ENCODE measurements at places on chromosomes 11 and 22.

DNA sequence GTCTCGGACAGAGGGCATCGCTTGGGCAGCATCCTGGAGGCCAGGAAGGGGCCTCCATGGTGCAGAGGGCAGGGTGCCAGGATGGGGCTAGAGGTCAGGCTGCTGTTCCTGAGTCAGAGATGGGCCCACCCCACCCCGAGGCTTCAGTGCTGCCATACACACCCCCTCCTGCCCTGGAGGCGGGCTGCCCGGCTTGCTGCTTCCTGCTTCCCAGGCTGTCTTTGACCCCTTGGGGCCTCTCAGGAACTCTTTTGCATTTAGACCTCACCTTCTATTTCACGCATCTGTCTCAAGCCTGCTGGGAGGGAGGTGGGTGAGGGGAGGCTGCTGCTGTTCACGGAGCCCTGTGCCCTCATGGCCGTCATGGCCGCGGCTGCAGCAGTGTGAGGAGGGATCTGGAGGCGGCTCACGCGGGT, 6.6 kb upstream of the GRAMD4 start:
- no peak for DNase-seq

DNA sequence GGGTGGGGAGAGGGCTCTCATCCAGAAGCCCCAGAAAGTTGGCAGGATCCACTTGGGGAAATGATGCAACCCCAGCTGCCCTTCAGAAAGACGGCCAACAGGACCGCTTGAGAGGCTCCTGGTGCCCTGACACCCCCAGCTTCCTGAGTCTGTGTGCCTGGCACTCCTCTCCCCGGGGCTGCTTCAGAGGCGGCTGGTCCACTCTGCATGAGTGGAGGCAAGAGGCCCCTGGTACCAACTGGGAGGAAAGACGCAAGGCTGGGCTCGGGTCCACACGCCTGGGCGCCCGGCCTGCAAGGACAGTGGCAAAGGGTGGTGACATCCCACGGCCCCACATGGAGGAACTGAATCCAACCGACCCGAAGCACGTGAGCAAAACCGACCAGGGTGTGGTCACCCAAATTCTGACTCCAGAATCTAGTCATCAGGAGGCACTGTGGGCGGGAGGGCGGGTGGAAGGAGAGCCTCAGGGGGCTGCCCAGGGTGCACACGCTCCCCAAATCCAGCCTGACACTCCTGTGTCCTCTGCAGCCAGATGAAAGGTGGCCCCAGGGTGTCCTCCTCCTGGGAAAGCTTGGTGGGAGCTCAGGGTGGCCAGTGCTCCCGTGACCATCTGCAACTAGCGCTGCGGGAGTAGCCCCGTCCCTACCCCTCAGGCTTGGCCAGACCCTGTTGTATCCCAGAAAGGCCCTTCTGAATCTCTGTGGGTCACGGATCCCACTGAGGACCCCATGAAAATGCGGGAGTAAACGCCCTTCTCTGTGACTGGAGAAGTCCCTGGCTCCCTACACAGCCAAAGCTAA, 3.7 kb downstream of the RNH1 start:
- no peak for DNase-seq

- DNase-seq = no peak
These were observed 7.4 kb upstream of the SCGB1D4 start for GRCh38 chr11:62306227-62306626.

DNA sequence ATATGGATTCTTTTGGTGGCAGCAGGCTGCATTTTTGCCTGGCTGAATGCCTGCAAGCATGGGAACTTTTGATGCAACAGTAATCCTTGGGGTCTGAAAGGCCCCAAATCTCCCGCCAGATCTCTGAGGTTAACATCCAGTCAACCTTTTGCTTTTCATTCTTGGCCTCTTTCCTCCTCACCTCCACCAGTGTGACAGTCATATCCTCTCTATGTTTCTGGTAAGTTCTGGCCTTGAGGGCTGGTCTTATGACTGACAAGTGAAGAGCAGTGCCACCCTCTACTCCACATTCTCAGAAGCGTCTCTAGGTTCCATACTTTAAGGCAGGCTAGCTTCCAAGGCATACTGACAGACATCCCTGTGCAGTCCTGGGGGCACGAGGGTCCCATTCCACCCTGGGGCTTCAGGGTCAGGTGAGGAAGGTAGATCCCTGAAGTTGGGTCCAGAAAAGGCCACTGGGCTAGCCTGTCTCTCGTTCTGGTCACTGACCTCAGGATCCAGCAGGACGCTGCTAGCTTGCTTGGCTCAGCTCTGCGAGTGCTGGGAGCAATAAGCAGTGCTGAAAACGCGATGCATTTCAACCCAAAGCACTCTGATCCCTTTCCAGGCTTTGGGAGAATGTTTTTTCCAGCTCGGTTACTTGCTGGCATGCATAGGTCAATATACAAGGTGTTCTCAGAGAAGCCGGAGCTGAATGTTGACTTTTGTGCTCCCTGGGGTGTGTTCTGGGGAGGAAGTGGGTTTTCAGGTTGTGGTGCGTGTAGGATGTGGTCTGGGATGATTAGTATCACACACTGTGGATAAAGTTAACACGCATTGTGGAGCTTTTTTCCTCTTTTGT, 75.2 kb downstream of the PTPRJ start:
- peak; percentile 46 for DNase-seq

DNA sequence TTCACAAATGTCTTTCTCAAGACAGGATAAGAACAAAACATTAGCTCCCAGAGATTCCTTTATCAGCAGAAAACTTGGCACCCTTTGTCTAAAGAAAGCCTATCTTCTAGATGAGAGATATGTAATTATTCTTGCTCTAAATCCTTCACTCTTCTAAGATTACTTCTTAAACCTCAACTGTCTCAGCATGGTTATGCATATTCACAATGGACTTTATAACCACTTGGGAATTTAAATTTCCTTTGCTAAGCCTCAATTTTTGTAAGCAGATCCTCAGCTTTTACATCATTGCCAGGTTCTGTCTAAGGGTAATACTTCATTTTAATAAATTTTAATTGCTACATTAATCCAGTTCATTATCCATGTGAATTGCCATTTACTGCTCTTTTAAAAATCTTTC, 433.6 kb upstream of the DDI1 start:
- DNase-seq = no peak

DNA sequence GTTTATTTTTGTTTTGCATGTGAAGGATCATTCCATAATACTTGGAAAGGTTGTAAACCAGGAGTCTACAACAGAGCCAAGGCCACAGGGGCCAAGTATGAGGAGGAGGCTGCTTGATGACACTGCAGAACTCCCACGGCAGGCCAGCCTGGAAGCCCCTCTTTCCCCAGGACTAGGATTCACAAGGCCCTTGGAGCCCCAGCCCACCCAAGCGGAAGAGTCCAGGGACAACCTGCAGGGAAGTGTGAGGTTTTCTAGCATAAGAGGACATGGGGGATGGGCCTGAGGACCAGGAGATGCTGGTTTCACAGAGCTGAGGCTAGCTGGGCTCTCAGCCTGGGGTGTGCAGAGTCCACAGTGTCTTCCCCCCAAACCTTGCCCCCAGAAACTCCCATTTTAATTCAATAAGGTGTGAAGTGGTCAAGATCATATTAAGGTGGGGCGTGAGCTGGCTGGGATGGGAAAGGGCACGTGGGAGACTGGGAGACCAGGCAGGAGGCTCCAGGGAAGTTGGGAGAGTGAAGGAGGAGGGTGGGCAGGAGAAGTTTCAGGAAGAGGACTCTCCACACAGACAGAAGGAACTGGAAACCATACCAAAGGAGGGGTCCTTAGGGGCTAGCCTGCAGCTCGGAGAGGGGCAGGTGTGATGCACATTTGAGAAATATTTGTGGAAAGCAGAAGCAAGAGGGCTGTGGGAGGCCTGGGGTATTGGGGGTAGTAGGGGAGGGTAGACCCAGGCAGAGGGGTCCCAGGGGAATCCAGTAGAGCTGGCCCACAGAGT, 12.4 kb downstream of the GNAZ start:
- no peak for DNase-seq

GRCh38 chr11:35330931-35331330, 88.4 kb downstream of the SLC1A2 start:
- peak; percentile 41 for DNase-seq

DNA sequence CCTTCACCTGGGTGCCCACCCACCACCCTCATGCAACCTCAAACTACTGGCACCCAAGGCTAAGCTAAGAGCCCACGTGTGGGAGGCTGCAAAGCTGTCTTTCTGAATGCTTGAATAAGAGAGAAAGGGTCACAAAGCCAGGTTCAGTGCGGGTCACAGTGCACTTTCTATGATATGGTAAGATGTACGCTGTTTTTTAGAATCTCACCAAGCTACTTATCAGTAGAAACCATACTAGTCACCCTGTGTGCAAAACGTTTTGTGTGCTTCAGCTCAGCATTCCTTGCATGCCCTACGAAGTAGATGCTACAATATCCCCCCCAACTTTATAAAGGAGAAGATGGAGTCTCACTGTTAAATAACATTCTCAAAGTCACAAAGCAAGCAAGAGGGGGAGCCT, 14.9 kb downstream of the P2RX3 start:
- DNase-seq = no peak

DNA sequence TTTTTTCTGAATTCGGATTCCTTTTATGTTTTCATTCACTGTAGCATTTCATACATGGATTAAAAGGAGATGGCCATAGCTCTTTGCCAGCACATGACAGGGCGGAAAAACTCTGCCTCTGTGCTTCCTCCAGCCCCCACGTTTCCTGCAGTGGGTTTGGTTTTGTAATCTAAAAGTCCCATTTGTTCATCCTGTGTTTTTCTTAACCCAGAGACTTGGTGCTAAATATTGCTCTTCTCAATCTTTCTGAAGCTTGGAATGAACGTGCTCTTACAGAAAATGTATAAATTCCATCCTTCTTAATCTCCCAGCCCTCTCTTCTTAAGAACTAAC, 89.9 kb downstream of the PPP6R3 start:
- DNase-seq = no peak

DNA sequence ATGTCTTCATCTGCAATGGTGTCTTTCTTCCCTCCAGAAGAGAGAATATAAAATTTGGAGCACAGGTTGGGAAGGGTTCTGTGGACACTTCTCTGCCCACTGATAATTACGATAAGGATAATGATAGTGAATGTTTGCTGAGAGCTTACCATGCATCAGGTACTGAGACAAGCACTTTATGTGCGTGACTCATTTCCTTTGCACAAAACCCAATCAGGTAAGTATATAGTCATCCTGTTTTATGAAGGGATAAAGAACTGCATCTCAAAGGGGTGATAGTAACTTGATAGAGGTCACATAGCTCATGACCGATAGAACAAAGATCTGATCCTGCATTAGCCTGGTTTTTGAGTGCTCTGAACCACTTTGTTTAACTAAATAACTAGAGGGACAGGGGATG, 9.4 kb downstream of the DRD2 start:
- no peak for DNase-seq

DNA sequence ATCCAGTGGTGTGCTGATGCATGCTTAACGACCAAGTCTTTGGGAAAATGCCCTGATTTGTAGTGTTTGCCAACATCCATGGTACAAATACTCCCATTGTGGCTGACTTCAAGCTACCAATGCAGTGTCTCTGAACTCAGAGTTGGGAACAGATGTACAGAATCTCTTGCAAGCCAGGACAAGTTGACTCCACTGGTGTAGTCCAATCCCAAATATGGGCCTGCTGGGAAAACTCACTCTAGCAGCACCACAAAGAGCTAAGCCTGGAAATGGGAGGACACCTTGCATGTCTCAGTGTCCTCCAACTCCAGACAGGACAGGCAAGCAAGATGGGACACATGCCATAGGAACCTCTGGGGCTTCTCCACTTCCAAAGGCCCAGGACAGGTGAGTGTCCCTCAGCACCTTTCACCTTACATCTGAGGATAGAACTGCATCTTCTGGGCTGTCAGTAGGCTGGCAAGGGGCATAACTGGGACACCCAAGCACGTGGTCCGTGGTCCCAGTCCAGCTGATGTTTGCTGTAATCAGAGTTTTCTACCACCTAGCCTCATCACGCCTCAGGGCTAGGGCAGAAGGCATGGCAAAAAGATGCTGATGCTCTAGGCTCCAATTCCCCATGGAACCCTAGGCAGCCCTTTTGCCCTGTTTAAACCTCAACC, 6.5 kb downstream of the LMO1 start:
- no peak for DNase-seq

GRCh38 chr11:2838091-2838490, 47.5 kb downstream of the CDKN1C start:
- DNase-seq = no peak

DNA sequence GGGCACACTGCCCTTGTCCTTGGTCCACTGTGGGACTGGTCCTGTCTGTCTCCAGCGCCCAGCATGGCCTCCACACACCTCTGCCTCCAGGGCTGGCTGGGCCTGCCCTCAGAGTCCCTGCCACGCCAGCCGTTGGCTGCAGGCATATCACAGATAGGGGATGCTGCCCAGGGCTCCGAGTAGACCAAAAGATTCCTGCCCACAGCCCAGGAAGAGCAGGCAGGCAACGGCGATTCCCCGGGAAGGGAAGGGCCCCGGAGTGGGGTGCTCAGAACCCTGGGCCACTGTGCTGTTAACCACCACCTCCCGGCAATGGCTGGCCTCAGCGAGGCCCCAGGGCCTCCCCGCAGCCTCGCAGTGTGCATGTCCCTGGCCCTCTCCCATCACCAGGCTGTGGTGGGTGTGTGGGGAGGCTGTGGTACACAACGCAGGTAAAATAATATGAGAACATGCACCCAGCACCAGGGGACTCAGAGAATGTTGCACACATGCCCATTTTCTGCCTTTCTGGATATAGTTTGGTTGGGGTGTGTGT, 2.2 kb downstream of the IFITM5 start:
- DNase-seq = no peak

DNA sequence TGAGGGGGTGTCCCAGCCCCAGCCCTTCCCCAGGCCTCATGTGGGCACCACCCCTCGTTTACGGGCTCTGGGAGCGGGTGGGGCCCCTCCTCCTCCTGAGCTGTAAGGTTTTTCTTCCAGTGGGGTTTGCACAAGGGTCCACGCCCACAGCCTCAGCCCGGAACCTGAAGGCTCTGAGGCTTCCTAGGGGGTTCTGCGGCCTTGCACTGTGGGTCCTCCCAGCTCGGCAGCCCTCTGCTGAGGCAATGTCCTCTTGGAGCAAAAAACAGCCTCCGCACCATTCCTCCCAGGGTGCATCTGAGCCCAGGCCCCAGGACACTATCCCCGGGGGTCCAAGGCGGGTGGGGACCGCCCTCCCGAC, 14.1 kb downstream of the H19 start:
- DNase-seq = no peak

- no peak for DNase-seq
These were observed 710 bp downstream of the DERL3 start for GRCh38 chr22:23837911-23838680.

DNA sequence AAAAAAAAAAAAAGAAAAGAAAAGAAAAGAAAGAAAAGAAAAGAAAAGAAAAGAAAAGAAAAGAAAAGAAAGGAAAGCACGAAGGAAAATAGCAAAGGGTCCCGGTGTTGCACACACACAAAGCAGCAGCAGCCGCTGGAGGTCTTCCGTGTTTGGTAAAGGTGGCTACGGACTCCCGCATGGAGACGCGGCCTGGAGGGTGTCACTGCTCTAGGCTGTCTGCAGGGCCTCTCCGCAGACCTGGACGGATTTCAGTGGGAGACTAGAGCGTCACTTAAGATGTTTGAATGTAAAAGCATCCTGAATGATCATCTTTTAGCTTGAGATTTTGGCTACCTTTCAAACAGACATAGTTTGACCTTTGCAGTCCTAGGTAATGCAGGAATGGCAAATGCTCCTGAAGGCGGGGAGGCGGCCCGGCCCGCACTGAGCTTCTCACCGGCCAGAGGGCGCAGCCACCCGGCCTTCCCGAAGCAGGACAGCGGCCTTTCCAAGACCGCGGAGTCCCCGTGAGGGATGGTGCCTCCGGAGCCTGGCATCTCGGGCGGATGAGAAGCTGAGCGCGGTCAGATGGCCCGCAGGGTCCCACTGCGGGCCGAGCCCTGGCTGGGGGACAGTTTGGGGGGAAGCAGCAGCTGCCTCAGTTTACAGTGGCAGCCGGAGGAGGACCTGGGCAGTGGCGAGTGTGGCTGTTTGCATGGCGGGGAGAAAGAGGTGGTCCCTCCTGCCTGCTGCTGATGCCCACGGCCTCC, 18.5 kb downstream of the KRTAP5-5 start:
- no peak for DNase-seq

All from activated T-helper 1 cell treated with Interleukin-2 at 50 U/mL for 16 hours (primary cell).